Effector memory CD4-positive, alpha-beta T cell (primary cell): ENCODE measurements at places on chromosomes 13 and 19.
A peak's percentile ranks its signal among the peaks of the same experiment; 100 is the strongest.

GRCh38 chr19:7366701-7367420 lies 18.1 kb downstream of the ARHGEF18 start:
- no peak for DNase-seq

DNA sequence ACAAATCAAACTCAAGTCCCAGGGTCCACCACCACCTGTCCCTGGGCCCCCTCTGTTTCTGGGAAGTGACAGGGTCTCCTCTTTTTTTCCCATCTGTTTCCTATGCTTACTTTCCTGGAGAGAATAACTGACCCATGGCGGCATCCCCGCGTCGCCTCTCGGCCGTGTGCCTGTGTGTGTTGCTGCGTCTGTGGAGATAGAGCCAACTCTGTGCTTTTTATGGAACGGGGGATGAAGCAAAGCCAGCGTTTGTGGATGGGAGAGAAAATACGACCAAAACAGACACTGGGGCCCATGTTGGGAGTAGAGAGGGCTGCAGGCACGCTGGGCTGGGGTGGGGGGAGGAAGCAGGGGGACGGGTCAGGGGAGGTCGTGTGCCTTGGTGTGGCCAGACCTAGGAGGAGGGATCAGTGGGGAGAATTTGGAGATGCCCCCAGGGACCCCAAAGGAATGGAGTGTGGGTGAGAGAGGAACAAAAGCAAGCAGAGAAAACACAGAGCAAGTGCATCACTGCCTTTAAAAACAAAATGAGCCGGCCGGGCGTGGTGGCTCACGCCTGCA lies 16.6 kb downstream of the PLK5 start:
- DNase-seq = no peak

DNA sequence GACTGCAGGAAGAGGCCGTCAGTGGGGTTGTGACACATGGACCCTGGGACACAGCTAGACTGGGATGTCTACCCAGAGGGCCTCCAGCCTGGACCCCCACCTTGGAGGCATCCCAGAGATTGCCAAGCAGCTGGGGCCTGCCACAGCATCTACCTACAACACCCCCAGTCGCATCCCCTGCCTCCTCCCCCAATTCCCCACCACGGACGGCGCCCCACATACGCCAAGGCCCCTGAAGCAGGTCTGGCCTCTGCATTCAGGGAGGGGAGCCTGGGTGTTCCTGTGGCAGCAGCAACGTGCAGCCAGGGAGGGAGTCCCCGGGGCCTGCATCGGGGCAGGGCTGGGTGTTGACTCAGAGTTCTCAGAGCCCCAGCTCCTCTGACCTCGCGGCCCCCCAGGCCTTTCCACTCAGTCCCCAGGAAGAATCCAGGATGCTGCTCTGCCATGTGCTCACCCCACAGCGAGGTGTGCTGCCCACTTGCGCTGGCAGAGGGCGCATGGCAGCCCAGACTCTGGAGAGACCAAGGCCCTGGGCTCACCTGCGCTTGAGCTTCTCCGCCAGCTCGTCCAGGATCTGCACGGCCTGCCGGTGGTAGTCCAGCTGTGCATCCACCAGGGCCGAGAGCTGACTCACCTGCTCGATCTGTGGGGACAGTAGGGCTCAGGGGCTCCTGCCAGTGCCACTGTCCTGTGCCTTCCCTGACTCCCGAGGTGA lies 19.6 kb downstream of the MPND start:
- DNase-seq = no peak

DNA sequence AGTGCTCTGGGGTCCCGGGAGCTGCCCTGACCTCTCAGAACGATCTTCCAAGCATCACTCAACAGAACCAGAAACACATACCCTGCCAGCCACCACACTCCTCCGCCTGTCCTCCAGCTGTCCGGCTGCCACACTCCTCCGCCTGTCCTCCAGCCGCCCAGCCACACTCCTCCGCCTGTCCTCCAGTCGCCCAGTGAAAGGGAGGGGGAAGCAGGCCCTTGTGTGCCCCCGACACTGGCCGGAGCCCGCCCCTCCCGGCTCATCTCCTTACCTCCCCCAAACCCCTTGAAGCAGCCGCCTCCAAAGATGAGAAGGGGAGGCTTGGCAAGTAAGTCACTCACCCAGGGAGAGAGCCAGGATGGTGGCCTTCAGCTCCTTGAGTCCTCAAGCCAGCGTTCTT lies 40.2 kb downstream of the STK24 start:
- DNase-seq = no peak

GRCh38 chr13:109804654-109805053 lies 18.3 kb upstream of the IRS2 start:
- no peak for DNase-seq

GRCh38 chr13:110637747-110638146 lies 22.4 kb downstream of the NAXD start:
- DNase-seq = no peak

DNA sequence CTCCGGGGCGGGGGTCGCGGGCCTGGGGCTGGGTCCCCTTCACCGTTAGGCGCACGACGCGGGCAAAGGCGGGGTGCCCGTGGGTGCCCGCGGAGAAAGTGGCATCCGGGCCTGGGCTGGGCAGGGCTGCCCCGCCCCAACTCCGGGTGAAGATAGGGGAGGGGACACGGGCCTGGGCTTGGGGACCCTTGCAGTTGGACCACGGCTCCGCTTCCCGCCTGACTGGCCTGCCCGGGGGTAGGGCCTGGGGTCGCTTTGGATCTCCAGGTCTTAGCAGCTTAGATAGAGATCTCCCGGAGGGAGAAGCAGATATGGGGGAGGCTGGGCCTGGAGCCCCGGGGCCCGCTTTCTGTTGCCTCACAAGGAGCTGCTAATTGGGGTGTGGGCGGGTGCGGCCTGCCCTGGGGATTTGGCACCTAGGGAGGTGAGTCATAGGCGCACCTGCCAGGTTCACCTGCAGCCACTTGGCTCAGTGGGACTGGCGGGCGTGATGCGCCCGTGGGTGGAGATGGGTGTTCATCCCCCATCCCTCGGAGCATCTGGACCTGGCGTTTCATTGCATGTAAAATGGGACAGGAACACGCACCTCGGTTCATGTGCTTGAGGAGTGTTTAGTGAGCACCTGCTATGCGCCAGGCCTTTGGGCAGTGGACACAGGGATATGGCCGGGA lies 585 bp downstream of the MAP1S start:
- DNase-seq = peak; percentile 13

DNA sequence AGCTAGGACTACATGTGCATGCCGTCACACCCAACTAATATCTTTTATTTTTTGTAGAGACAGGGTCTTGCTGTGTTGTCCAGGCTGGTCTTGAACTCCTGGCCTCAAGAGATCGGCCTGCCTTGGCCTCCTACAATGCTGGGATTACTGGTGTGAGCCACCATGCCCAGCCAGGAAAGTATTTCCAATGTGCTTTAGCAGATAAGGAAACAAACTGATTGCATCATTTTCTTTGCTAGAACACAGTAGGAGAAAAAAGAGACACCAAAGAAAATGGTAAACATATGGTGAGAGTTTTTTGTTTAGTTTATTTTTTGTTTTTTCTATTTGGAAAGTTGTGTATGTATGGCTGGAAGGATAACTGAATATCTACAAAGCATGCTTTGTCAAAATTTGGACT lies 46.9 kb upstream of the AKAP11 start:
- DNase-seq = no peak

GRCh38 chr19:1089891-1090290 lies 5.3 kb downstream of the POLR2E start:
- DNase-seq = no peak

DNA sequence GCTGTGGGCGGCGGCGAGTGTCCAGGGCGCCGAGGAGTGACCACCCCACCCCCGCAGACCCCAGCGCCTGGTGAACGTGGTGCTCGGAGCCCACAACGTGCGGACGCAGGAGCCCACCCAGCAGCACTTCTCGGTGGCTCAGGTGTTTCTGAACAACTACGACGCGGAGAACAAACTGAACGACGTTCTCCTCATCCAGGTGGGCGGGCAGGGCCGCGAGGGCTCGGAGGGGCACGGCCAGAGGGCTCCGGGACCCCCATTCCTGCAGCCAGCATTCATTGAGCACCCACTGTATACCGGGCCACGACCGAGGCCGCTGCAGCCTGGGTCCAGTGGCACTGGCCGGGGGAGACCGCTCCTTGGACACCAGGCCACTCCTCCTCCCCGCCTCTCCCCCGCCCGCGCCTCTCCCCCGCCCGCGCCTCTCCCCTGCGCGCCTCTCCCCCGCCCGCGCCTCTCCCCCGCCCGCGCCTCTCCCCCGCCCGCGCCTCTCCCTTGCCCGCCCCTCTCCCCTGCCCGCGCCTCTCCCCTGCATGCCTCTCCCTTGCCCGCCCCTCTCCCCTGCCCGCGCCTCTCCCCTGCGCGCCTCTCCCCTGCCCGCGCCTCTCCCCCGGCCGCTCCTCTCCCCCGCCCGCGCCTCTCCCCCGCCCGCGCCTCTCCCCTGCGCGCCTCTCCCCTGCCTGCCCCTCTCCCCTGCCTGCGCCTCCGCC lies 3.2 kb downstream of the PRTN3 start:
- DNase-seq = no peak

GRCh38 chr19:51572908-51573307 lies 1.8 kb downstream of the ZNF175 start:
- DNase-seq = no peak

GRCh38 chr19:40274585-40275544 lies 10.3 kb downstream of the AKT2 start:
- no peak for DNase-seq

DNA sequence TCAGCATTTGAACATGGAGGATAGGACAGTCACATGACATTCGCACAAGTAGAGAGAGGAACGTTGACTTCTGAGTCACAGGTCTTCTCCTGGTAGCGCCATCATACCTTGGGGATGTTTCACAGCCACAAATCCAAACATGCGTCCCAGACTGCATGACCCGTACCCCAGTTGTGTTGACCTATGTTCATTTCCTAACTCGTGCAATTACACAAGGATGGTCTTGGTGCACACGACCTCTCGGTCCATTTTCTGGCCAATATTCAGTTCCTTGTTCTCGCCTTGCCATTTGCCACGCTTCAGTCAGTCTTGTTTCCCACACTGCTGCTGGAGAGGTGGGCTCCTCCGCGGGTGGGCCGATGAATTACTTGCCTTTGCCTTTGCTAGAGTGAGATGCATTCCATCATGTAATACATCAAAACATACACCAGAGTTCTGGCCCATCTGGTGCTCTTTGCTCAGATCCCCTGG lies 87.3 kb downstream of the COL4A2 start:
- DNase-seq = no peak
